ENCODE measurements at places on chromosomes 13 and 19. TPM values are rescaled to one million over a fixed set of nuclear protein-coding genes. Genes with fewer than 3 reads are reported as not detected.

GRCh38 chr13:110685305-110686020 lies 20.5 kb downstream of the CARS2 start:
- DNase-seq: no peak

The COMP gene
- total RNA-seq: not detected

DNA sequence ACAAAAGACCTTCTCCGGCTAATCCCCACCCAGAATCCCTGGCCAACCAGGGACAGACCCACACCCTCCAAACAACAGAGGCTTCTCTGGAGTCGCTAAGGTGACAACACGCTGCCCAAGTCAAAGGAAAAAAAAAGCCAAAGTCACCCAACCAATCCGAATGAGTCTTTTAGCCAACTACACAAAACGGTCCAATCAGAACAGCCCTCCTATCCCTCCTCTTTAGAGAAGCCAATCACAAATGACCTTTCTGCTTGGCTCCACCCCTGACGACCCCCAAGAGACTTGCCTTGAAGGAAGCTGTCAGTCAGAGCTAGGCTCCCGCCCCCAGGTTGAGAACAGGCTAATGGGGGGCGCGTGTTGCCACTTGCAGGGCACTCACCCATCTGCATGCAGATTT lies 6.6 kb upstream of the FBXW9 start:
- no peak for DNase-seq

DNA sequence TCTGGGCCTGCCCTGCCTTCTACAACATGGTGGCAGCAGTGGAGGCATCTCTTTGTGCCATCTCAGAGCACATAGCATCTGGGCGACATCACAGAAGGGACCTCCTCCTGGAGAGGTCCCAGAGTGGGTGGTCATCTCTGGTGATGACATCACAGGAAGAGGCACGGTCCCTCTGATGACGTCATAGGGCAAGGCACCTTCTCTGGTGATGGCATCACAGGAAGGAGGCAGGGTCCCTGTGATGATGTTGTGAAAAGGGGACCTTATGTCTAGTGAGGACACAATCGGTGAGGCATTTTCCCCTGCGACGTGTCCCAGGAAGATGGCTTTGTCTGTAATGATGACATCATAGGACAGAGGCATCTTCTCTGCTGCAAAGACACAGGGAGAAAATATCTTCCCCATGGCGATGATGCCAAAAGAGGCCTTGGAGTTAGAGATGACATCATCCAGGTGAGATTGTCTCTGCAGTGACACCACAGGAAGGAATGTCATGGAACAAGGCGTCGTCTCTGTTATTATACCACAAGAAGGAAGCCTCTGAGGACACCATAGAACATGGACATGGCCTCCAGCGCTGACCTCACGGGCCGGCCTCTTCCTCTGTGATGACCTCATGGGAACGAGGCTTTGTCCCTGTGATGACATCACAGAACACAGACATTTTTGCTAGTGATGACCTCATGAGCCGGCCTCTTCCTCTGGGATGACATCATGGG lies 10.7 kb downstream of the SHISA7 start:
- no peak for DNase-seq

DNA sequence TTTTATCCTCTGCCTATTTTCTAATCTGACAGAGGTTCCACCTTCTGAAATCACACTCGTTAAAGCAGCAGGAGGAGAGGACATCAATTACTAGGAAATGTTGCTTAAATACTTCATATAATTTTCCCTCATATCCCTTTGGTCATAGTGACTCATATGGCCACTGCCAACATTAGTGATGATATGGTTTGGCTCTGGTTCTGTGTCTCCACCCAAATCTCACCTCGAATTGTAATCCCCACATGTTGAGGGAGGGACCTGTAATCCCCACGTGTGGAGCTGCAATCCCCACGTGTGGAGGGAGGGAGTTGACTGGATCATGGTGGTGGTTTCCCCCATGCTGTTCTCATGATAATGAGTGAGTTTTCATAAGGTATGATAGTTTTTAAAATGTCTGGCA lies 618.4 kb upstream of the SLITRK5 start:
- no peak for DNase-seq

DNA sequence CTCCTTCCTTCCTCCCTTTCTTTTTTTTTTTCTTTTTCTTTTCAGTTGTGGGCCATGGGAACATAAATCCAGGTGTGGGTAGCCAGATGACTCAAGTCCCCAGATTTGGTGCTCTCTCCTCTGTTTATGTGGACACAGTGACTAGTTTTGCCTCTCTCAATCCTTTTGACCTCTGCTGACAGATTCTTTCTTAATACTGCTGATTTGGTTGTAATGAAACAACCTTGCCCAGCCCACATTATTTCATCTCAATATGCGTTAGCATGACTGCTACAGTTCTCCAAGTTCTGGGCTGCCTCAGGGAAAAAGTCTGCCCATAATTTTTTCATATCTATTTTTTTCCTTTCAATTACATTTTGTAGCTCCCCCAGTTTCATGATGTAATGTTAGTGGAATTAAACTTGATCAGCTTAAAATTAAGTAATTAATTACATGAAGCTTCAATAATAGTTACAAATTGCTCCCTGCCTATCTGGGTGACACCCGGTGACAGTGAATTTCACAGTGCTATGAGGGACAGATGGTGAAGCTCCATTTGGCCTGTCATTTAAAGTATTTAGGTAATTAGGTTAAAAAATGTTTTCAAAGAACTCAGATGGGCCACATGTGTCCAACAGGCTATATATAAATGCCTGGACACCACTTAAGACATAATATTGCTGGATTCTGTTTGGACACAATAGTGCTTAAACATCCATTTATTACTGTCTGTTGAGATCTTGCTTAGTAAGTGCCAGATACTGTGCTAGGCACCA lies 118.8 kb upstream of the FRY start:
- DNase-seq: no peak

DNA sequence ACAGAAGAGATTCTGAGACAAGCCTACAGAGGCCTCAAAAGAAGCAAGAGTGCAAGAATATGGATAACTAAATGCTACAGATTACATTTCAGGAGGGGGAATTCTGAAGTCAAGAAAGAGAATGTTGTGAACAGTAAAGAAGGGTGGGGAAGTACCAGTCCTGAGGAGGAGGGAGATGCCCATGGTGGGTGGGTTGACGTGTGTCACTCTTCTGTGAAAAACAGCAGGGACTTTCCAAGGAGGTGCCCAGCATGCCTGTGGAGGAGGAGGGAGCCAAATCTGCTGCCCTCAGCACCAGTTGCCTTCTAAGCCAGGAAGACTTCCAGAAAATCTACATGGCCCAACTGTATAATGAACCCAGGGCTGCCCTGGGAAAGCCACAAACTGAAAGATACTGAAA lies 87.7 kb downstream of the SGCG start:
- DNase-seq: no peak

The ZNF98 gene
- not detected for total RNA-seq
